Transverse colon (tissue), 4 donors: ENCODE measurements at places on chromosomes 6 and 20. TPM values are rescaled to one million over a fixed set of nuclear protein-coding genes. Genes with fewer than 3 reads are reported as not detected.

MUC21 gene
- total RNA-seq: not detected

WFDC5 gene
- not detected for total RNA-seq

KLC4 gene
- 91.9 TPM for total RNA-seq

IRAK1BP1 gene
- total RNA-seq: not detected

PRDM13 gene
- total RNA-seq: not detected

APOM gene
- total RNA-seq: 5.5 TPM

- DNase-seq: no peak
These were observed 6.0 kb downstream of the SLC22A23 start for GRCh38 chr6:3450888-3451287.

DNA sequence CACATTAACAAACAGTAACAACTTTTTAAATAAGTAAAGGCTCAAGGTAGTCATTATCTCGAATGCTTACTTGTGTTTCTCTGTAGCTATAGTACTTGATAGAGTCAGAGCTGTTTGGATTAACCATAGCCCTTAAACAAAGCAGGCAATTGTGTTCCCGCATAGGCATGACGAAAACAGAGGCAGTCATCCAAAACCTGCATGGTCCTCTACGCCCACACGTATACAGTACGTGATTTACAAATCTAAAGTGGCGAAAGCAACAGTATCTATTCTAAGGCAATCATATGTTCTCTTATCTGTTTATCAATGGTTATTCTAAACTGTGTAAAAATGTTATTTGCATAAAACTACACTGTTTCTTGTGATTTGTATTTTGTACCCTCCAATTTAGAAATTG lies 31.8 kb downstream of the HFE start:
- DNase-seq: no peak

DNA sequence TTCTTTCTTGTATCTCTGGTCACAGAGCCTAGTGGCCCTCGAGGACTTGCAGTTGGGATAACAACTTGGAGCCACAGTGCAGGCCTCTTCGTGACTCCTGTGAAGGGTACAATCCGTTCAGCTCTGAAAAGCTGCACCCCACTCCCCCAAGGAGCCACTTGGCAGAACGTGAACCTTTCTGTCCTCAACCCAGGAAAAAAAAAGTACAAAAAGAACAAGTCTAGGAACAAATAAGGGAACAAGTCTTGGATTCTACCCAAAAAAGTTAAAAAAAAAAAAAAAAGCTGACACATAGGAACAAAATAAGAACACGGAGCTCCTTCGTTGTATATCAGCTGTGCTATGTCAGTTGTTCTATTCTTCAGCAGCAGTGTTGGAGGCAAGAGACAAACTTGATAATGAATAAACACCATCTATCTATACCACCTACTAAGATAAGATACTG lies 77.9 kb upstream of the TULP1 start:
- peak; percentile 34 for DNase-seq

DNA sequence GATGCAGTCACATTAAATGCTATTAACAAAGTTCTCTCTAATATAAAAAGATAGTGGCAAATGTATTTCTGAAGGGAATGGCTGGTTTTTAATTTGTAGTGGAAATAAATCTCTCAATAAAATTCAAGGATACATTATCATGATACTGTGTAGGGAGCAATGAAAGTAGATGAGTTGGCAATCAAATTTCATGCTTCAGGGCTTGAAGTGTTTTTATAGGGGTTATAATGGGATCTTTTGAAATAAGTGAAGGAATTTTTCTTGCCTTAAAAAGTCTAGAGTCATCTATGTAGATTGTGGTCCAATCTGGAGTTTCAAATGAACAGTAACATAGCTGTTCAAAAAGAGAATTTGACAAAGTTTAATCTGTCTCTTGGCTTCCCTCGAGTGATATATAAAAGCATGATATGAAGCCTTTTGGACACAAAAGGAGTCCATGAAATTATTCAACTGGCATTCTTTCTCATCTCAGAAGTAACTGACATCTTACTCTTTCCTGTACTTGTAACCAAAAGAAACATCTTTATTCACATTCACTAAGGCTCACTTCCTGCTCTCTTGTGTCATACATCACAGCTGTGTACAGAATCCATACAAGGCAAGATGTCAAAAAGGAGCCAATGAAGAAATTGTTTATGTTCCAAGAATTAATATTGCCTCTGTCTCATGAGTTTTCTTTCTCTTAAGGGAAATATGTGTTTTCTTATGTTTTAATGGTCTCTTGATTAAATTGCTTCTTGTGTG lies 591.0 kb upstream of the GJE1 start:
- no peak for DNase-seq

- peak; percentile 11 for DNase-seq
These were observed at the start of gene TNFRSF6B for GRCh38 chr20:63696628-63697356. TSS of gene TNFRSF6B (plus strand) at chr20:63696652. CDS start at chr20:63696768, 116 bp downstream.

GRCh38 chr6:118683881-118684872 lies 32.8 kb upstream of the CEP85L start:
- DNase-seq: no peak

DNA sequence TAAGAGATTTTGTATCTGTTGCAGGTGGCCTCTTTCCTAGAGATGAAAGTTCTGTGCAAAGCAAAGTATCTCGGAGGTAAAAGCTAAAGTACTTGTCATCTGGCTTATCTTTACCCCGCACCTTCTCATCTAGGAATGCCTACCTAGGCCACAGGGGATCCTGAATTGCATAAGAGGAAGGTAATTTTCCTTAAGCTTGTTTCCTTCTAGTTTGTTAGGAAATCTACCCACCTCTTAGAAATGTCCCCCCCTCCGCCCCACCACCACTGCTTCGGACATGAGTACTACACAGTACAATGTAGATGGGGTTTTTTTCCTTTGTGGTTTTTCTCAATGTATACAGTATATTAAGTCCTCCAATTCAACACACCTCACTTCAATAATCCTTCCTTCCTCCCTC lies 21.5 kb downstream of the FOXC1 start:
- DNase-seq: no peak

DNA sequence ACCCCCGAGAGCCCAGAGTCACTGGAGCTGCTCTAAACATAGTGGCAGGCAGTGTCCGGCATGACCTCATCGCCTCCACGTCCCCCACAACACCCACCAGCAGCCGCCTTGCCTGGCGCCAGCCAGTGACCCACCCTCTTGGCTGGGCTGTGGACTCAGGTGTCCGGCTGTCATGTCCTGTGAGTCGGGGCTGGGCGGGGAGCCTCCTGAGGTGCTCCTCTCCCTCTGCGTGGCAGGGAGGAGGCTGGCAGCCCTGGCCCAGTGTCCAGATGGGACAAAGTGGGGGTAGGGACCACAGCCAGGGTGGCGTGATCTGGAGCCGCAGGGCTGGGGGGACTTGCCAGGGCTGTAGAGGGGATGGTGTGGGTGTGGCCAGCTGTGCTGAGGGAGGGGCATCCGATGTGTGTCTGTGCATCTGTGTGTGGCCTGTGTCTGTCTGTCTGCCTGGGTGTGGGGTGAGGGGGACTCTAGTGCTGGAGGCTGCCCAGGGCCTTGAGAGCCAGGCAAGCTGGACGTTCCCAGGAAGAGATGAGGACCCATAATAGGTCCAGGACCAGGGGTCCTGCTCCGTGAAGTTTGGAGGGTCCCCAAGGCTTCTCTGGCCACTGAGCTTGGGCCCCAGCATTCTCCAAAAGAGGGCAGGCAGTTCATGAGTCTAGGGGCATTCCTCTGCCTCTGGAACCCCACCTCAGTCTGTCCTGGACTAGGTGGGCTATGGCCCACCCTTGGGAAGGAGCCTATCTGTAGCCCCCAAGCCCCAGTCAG lies 2.3 kb upstream of the SOX18 start:
- DNase-seq: no peak

- no peak for DNase-seq
These were observed 1.8 kb downstream of the TUBB1 start for GRCh38 chr20:59020938-59021551.

DNA sequence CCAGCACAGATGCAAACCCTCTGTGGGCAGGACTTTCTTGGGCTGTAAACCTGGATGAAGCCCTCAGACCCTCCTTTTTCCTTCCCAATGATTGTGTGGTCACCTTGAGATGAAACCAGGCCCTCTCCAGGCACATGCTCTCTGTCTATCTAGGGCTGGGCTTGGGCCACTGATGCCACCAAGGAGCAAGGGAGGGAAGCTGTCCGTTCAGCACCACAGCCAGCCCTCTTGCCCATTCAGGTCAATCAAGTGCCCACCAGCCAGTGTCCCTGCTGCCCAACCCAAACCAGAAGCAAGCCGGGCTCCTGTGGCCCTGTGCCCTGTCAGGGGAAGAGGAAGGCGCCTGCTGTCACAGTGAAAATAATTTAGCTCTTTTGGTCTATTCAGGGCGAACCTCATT lies 8.0 kb downstream of the STMN3 start:
- no peak for DNase-seq

DNA sequence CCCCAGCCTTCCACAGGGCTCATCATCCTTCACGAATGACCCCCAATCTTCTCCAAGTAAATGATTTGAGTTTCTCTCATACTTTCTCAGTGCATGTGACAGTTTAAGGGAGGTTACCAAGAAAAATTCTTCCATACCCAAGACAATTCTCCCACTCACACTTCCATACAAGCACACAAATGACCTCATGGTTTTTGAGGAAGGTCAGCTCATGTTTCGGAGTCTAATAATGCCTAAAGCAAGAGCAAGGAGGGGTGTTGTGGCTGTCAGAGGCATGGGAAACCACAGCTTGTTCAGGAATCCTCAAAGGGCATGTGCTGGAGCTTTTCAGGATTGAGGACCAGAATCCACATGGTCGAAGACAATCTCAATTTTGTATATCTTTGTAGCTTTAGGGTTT lies 279.0 kb downstream of the MAFB start:
- DNase-seq: no peak

DNA sequence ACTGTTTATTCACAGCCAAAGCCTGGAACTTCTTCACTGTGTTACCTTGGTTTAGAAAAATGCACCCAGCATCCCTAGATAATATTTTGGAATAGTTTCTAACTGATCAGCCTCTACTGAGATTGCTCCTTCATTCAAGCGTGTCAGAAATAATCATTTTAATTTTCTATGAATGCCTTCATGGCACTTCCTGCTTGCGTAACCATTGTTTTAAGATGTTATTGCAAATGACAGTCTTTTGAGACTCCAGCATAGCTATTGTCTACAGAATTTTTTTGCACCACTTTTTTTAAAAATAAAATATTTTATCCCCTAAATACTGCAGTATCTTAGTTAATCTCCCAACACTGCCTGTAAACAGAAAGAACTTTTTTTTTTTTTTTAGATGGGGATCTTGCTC lies 213.1 kb downstream of the PHACTR1 start:
- no peak for DNase-seq

DNA sequence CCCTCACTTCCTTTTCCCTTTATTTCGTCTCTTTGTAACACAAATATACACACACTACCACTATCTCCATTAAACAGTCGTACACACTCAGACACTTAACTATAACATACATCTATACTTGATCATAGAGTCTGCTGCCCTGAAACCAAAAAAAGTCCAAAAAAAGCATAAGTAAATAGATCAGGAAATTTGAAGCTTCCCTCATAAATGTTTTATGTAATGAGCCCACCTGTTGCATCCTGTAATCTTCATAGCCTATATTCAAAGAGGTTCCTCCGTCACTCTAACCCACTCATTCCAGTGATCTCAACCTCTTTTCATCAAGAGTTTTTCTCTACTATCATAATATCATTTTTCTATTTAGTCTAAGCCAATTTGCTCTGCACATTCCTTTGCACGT lies 6.9 kb upstream of the OR12D2 start:
- no peak for DNase-seq

- no peak for DNase-seq
These were observed 34.8 kb downstream of the IYD start for GRCh38 chr6:150403458-150404246.

DNA sequence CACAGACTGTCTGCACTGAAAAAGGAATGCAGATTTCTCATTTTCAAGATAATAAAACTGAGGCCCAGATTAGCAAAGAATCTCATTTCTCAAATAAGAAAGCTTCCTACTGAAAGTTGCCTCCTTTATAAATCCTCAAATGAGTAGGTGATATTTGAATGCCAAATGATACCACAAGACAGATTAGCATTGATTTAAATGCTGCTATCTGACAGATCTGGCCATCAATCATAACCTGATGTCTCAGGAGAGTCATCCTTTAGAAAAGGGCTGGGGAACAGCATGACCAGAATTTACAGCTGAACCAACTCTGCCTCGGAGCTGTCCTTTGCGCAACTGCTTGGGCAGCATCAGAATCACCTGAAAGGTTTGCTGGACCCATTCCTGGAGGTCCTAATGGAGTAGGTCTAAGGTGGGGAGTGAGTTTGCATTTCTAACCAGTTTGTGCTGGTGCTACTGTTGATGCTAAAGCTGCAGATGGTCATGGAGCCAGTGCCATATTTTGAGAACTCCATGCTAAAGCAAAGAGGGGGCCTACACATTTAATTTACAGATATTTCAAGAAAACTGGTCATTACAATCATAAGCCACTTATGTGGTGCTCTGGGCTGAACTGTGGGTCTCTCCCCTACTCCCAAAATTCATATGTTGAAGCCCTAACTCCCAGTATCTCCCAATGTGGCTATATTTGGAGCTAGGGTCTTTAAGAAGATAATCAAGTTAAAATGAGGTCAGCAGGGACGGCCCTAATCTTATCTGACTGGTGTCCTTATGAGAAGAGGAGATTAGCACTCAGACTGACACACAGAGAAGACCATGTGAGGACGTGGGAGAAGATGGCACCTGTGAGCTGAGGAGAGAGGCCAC lies 295.5 kb upstream of the JARID2 start:
- DNase-seq: no peak

DNA sequence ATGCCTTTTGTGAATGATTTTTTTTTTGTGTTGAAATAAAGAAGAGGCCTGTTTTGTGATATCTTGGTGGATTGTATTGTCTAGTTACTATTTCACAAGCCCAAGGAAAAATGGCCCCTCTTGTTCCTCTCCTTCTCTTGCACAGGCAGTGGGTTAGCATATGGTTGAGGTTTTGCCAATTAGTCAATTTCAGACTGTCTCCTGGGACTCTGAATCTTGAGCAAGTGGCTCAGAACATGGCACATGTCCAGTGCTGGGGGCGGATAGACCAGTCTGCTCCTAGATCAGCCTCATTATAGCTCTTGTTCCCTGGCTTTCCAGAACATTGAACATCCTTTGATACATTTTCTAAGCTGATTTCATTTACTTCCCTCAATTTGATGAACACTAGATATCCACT lies 589.2 kb downstream of the PHF3 start:
- DNase-seq: no peak

- no peak for DNase-seq
These were observed 211.3 kb upstream of the RUNX2 start for GRCh38 chr6:45116714-45117410.

DNA sequence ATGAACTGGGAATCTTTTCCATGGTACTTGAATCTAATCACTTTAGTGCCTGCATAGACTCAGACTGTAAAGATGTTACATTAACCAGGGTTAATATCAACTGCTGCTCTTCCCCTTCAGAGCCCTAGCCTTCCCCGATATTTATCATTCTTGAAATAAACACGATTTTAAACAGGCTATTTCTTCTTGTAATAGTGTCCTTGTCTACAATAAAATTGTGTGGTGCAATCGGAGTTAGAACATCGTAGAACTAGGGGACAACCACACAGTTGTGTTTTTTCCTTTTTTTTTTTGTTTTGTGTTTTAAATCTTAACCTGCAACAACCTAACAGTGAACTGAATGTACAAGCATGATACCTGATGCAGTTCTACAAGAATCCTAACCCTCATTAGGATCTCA lies 4.5 kb downstream of the GJA1 start:
- no peak for DNase-seq
